ENCODE measurements at places on chromosomes 11 and 22.

DNA sequence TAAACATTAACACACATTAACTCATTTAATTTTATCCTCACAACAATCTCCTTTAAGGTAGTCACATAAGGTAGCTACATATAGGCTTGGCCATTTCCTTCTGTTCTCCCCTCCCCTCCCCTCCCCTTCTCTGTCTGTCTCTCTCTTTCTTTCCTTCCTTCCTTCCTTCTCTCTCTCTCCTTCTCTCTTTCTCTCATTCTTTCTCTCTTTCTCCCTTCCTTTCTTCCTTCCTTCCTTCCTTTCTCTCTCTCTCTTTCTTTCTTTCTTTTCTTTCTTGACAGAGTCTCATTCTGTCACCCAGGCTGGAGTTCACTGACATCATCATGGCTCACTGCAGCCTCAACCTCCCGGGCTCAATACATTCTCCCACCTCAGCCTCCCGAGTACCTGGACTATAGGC lies 22.3 kb upstream of the NUP160 start:
- no peak for DNase-seq

GRCh38 chr11:73121692-73122091 lies 20.4 kb downstream of the FCHSD2 start:
- DNase-seq: no peak

GRCh38 chr11:2531277-2531986 lies 86.6 kb downstream of the KCNQ1 start:
- DNase-seq: no peak

DNA sequence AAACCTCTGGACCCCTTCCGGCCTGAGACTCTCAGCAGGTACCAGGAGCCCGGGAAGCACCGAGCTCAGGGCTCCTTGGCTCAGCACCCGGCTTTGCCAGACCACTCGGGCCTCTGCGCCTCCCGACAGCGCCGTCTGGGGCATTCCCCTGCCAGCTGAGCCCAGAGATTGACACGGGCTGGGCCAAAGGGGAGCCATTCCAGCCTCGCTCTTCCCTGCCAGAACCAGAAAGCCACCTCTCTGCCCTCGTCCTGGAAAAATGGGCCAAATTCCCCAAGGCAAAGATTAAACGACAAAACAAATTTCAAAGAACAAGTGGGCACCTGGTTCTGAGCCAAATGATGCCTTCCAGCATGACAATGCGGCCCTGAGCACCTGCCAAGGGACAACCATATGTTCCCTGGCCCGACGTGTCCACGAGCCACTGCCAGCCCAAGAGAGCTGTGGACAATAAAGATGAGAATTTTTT lies 59.3 kb downstream of the CELSR1 start:
- DNase-seq: no peak

- no peak for DNase-seq
Observed at GRCh38 chr11:69048031-69048693, 570 bp upstream of the TPCN2 start.

DNA sequence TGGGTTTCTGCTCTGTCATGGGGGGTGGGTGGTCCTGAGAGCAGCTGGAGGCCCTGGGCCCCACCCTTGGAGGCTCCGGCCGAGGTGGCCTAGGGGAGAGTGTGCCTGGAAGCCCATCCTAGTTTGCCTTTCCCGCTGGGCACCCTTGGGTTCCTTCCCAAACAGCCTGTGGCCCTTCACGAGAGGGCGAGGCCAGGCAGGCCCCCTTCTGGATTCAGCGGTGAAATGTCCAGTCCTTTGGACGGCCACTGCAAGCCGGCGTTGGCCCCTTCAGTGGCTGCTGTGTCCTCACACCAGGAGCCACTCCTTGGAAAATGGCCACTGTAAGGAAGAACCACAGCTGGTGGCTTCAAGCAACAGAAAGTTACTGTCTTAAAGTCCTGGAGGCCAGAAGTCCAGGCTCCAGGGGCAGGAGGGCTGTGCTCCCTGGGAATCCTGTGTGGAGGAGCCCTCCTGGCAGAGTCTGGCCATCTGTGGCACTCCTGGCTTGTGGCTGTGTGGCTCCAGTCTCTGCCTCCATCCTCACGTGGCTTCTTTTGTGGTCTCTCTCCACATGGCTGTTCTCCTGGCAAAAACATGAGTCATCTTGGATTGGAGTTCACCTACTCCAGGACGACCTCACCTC lies 854.1 kb downstream of the TBC1D22A start:
- DNase-seq: no peak

DNA sequence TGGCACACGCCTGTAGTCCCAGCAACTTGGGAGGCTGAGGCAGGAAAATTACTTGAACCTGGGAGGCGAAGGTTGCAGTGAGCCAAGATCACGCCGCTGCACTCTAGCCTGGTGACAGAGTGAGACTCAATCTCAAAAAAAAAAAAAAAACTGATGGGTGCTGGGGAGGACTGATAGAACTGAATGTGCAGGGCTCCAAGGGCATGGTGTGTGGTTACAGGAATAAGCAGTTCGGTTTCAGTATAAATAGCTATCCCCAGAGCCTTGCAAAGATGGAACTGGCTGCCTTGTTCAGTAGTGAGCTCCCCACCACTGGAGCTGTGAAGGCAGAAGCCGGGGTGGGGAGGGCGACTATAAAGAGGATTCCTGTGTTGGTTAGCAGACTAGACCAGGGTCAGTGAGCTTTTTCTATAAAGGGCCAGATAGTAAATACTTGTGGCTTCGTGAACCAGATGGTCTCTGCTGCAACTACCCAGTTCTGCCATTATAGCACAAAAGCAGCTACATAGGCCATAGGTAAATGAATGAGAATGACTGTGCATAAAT lies 5.9 kb downstream of the TOM1 start:
- DNase-seq: no peak

DNA sequence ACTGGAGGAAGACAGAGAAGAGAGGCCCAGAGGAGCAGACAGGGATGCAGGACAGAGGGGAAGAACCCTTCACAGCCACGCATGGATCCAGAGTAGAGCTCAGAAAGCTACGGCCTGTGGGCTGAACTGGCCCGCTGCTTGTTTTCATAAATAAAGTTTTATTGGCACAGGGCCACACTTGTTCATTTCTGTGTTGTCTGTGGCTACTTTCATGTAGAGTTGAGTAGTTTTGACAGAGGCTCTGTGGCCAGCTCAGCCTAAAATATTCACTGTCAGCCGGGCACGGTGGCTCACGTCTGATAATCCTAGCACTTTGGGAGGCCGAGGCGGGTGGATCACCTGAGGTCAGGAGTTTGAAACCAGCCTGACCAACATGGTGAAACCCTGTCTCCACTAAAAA lies 26.2 kb upstream of the GAL start:
- DNase-seq: no peak

- DNase-seq: no peak
Observed at GRCh38 chr11:2309251-2310072, 7.6 kb downstream of the TSPAN32 start.

DNA sequence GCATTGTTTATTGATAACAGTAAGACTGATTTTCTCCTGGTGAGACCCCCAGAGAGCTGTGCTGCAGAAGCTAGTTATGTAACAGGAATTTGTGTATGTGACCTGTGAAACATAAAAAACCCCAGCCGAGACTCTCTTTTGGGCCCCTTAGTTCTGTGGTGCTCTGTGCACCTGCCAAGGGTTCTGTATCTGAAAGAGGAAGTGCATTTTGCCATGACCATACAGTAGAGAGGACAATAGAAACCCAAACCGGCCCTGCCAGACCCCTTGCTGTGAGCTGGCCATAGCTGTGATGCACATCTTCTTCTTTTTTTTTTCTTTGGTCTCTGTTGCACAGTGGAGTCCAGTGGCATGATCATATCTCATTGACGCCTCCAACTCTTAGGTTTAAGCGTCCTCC lies 31.4 kb upstream of the APOL5 start:
- DNase-seq: no peak

- DNase-seq: no peak
Observed at GRCh38 chr11:128299132-128299726, 288.1 kb downstream of the ETS1 start.

- no peak for DNase-seq
Observed at GRCh38 chr11:1752907-1753228, 2.5 kb upstream of the IFITM10 start.

GRCh38 chr11:116576526-116576925 lies 196.3 kb downstream of the BUD13 start:
- DNase-seq: no peak

Data from bone marrow (tissue), 2 donors.